ENCODE measurements at places on chromosomes 4 and X.

GRCh38 chr4:99029018-99029735 is 33.7 kb downstream of the METAP1 start:
- DNase-seq: no peak

GRCh38 chr4:116122124-116122523 is 963.3 kb downstream of the TRAM1L1 start:
- no peak for DNase-seq

DNA sequence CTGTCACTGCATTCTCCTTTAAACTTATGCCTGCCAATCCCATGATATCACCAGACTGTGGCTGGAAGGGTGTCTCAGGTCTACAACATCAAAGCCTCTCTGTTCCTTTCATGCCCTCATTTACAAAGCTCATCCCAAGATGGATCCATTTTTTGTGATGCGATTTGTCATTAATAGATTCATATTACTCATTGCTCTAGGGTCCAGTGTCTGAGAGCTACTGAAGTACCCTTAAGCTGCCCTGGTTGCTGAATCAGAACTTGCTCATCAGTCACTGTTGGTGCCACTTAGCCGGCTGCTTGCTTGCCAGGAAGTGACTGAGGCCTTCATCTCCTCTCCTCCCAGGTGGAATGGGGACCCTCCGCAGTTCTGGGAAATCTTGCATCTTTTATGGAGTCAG is 395.5 kb upstream of the BOD1L1 start:
- DNase-seq: no peak

DNA sequence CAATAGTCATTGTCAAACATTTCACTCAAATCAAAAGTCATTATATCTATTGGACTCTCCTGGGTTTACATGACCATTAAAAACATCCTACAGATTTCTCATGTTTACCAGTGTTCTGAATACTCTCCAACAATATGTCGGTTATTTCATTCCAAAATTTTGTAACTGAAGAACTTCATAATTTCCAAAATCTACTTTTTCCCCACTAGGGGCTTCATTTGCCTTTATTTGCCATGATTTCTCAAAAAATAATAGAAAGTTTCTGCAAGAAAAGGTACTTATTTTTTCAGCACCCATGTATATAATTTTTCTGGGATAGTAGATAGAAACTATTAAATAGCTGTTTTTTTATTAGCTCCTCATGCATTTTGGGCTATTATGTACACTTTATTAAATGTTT is 49.0 kb downstream of the PRDM5 start:
- DNase-seq: no peak

DNA sequence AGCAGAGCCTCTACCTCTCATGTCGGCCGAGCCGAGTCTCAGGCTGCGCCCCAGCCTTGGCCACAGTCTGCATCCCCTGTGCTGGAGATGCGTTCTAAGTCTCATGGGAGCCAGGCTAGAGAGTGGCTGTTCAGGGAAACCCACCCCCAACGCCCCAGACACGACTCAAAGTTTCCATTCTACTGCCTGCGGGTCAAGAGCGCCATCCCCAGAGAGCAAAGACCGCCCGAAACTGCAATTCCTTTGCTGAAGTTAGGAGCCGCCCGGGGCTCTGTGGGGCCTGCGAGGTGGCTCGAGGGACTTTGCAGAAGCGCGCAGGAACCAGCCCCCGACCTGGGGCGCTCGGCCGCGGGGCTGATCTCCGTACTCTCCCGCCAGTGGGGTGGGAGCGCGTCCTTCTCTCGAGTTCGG is 10.0 kb upstream of the ELF4 start:
- DNase-seq: no peak

DNA sequence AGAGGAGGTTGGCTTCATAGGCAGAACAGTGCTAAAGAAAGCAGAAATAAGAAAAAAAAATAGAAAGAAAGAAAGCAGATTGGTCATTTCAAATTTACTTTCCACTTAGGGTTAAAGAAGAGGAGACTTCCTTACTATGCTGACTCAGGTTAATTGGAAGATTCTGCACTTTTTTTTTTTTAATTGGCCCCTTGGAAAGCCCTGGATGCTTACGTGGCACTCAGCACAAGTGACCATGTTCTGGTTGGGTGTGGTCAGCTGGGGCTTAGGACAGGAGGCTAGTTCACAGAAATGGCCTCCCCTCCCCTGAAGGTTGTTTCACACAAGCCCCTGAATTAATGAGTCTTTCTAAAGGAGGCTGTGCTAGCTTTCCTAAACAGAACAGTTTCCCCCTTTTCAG is 14.5 kb downstream of the MAGEA9B start:
- DNase-seq: no peak

DNA sequence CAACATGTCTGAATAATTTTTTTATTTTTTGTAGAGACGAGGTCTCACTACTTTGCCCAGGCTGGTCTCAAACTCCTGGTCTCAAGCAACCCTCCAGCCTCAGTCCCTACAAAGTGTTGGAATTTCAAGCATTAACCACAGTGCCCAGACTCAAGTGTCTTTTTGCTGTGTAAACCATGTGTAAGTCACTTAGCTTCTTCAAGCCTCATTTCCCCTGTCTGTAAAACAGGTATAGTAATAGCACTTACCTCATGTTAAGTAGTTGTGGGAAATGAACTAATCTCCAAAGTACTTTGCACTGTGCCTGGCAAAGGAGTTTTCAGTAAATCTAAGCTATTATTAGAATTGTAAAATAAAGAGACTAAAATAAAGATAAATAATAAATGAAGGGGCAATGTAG is 35.7 kb downstream of the STBD1 start:
- no peak for DNase-seq

- DNase-seq: no peak
Measured at GRCh38 chrX:120468071-120468470, 1.0 kb downstream of the LAMP2 start.

GRCh38 chr4:57668621-57669020 is 558.4 kb upstream of the IGFBP7 start:
- no peak for DNase-seq

- DNase-seq: no peak
Measured at GRCh38 chr4:61275241-61275640, 75.1 kb downstream of the ADGRL3 start.
